ENCODE measurements at places on chromosomes 12 and 14.
A peak's percentile ranks its signal among the peaks of the same experiment; 100 is the strongest.

- DNase-seq = peak; percentile 37
These were observed 29.3 kb downstream of the HMGA2 start for GRCh38 chr12:65853489-65854157.

DNA sequence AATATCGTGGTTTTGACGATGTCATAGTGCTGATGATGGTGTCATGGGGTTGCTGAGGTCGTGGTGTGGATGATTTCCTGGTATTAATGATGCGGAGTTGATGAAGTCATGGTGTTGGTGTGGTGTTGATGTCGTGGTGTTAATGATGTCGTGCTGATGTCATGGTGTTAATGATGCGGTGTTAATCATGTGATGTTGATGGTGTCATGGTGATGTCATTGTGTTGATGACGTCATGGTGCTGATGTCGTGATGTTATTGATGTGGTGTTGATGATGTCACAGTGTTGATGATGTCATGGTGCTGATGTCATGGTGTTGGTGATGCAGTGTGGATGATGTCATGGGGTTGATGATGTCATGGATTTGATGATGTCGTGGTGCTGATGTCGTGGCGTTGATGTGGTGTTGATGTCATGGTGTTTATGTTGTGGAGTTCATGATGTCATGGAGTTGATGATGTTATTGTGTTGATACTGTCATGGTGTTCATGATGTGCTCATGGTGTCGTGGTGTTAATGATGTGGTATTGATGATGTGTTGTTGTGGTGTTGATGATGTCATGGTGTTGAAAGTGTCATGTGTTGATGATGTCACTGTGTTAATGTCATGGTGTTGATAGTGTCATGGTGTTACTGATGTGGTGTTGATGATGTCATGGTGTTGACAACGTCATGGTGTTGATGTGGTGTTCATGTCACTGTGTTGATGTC, 48.5 kb upstream of the RIMBP2 start:
- peak; percentile 40 for DNase-seq

DNA sequence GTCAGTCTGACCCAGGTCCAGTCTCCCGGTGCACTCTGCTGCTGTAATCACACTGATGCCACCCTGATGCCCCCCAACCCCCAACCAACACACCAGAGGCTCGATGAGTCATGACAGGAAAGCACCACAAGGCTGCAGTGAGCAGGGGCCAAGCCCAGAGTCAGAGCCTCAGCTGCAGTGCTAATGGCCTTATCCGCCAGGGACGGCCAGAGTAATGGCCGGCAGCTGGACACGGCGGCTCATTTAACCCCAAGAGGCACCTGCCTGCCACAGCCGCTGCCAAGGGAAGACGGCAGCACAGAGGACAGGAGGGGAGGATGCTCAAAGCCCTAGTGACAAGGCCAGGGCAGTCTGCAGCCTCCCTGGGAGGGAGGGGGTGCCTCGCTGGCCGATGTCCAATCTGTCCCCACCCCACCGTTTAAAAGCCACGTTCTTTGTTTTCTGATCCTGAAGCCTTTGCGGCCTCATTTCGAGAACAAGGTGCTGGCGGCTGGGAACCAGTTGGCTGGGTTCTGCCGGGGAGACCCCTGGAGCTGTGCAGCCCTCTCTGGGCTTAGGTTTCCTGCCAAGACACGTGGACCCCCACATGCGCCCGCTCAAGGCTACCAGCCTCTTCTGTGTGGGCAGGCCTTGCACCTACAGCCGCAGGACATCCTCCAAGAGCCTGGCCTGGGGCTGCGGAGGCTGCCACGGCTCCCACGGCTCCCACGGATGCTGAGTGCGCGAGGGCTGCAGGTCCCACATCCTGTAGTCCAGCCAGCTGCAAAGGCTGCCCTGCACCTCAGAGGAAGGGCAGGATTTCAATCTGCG, 13.1 kb downstream of the CCDC85C start:
- DNase-seq = peak; percentile 47

GRCh38 chr12:95908573-95908972, 33.8 kb downstream of the CCDC38 start:
- peak; percentile 70 for DNase-seq

- peak; percentile 28 for DNase-seq
These were observed 220.6 kb downstream of the GXYLT1 start for GRCh38 chr12:41924111-41924510.

GRCh38 chr12:82505150-82505549, 146.8 kb downstream of the METTL25 start:
- DNase-seq = no peak
